ENCODE measurements at places on chromosomes 6 and 20.

- peak; percentile 87 for DNase-seq
Observed at GRCh38 chr6:35452183-35453090, at the start of gene FANCE. TSS of gene FANCE (plus strand) at chr6:35452338. CDS start at chr6:35452546, 208 bp downstream.

DNA sequence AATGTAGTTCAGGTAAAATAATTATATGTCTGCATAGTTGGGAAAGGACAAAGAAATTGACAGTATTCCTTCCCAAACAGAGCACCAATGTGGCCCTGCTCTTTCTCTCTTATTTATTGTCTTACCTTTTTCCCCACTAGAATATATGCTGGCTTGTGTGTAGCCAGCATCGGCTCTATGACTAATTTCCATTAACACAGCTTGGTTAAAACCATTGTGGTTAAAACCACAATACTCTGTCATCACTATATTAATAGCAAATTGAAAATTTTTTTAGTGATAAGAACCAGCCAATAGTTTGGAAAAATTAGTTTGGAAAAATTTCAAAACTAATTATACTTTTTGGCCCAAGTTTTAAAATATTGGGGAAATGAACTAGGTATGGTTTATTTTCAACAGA is 535.1 kb downstream of the UTRN start:
- no peak for DNase-seq

- no peak for DNase-seq
Observed at GRCh38 chr6:137944793-137945498, 77.9 kb downstream of the TNFAIP3 start.

- peak; percentile 9 for DNase-seq
Observed at GRCh38 chr20:36399147-36399968, 93.2 kb downstream of the DLGAP4 start.

- no peak for DNase-seq
Observed at GRCh38 chr6:38371881-38372280, 267.8 kb downstream of the BTBD9 start.

Measured in T-helper 9 cell (primary cell).